ENCODE measurements at places on chromosomes 13 and 19. TPM values are rescaled to one million over a fixed set of nuclear protein-coding genes. Genes with fewer than 3 reads are reported as not detected.

TYROBP gene
- not detected for total RNA-seq

LILRA2 gene
- not detected for total RNA-seq

CEACAM7 gene
- not detected for total RNA-seq

REXO1 gene
- 8.8 TPM for total RNA-seq

CGB1 gene
- not detected for total RNA-seq

SIGLECL1 gene
- total RNA-seq, result not detected

KRI1 gene
- total RNA-seq, result 14.1 TPM

KLF2 gene
- total RNA-seq, result 19.6 TPM

EMP3 gene
- total RNA-seq, result 282 TPM

PRX gene
- total RNA-seq, result 7.3 TPM

AMER2 gene
- not detected for total RNA-seq

GZMM gene
- total RNA-seq, result 0.23 TPM

LMTK3 gene
- total RNA-seq, result not detected

ZSCAN22 gene
- total RNA-seq, result 2.0 TPM

CLC gene
- not detected for total RNA-seq

HSPB6 gene
- 142 TPM for total RNA-seq

NFIX gene
- total RNA-seq, result 89.2 TPM

CACNG8 gene
- total RNA-seq, result 1.6 TPM

CACNG7 gene
- 3.7 TPM for total RNA-seq

MARK4 gene
- total RNA-seq, result 23.2 TPM

EVI5L gene
- 16.5 TPM for total RNA-seq

LAIR2 gene
- not detected for total RNA-seq

CEACAM3 gene
- not detected for total RNA-seq

SYMPK gene
- total RNA-seq, result 26.5 TPM

All from pericardium fibroblast (primary cell).